ENCODE measurements at places on chromosomes 3 and 15. TPM values are rescaled to one million over a fixed set of nuclear protein-coding genes. Genes with fewer than 3 reads are reported as not detected.

Gene ADAMTSL3
- polyA plus RNA-seq = not detected

Gene SPINK8
- polyA plus RNA-seq = not detected

Gene POPDC2
- not detected for polyA plus RNA-seq

Gene PLCL2
- polyA plus RNA-seq = 56.8 TPM

Gene BTLA
- not detected for polyA plus RNA-seq

Gene SH2D7
- not detected for polyA plus RNA-seq

Gene IMPDH2
- polyA plus RNA-seq = 52.6 TPM

- no peaks in the 10 kb centered on the region for H3K4me1 ChIP-seq
- no peak overlapping the region for H3K4me3 ChIP-seq
- H3K27me3 ChIP-seq = no peaks in the 10 kb centered on the region
- H3K27ac ChIP-seq = no peak overlapping the region
- H3K36me3 ChIP-seq = no peaks in the 10 kb centered on the region
- DNase-seq = no peak
Observed at GRCh38 chr3:96843505-96844203, 29.3 kb downstream of the EPHA6 start.

DNA sequence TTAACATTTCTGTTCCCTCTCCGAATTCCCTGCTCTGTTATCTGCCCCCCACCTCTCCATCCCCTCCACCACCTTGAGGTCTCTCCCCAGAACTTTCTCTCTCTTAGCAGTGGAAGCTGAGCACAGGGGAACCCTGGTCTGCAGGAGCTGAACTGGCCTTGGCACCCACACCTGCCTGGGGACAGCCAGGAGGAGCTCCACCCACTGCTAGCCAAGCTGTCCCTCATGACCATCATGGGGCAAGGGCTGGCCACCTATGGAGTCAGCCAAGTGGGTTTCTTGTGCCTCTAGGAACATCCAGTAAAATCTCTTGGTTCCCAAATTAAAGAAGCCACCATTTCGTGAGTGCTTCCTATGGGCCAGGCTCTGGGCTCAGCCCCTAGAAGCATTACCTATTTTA is 276.4 kb upstream of the TLE3 start:
- DNase-seq = no peak
- no peak overlapping the region for H3K27ac ChIP-seq
- no peaks in the 10 kb centered on the region for H3K4me1 ChIP-seq
- H3K4me3 ChIP-seq = no peak overlapping the region
- H3K27me3 ChIP-seq = peaks cover 8% of the 10 kb centered on the region

DNA sequence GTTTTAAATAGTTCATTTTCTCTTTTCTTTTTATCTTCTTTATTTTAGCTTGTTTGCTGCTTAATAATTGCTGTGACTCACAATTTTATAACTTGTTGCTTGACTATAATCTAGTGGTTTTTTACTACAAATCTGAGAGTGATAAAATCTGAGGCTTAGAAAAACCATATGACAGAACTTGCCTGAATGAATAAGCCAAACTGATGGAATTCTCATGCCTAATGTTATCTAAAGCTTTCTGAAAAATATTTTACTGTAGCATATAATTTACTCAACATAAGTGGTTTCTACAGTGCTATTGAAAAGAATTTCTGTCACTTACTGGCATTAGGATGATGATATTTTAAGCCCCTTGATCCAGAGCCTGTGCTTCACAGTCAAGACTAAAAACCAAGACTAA is 175.1 kb downstream of the VGLL3 start:
- no peaks in the 10 kb centered on the region for H3K4me1 ChIP-seq
- no peak for DNase-seq
- no peak overlapping the region for H3K27ac ChIP-seq
- H3K27me3 ChIP-seq = no peaks in the 10 kb centered on the region
- no peak overlapping the region for H3K4me3 ChIP-seq
- H3K36me3 ChIP-seq = no peaks in the 10 kb centered on the region

GRCh38 chr3:62300617-62301016 is 72.7 kb downstream of the FEZF2 start:
- DNase-seq = no peak
- no peak overlapping the region for H3K4me3 ChIP-seq
- no peaks in the 10 kb centered on the region for H3K27me3 ChIP-seq
- H3K4me1 ChIP-seq = no peaks in the 10 kb centered on the region

- peak overlapping the region; percentile 98 for H3K27ac ChIP-seq
- H3K4me1 ChIP-seq = peaks cover 67% of the 10 kb centered on the region
- no peaks in the 10 kb centered on the region for H3K36me3 ChIP-seq
- peak; percentile 69 for DNase-seq
Observed at GRCh38 chr15:75043509-75044257, 20.3 kb downstream of the PPCDC start.

GRCh38 chr3:194130188-194130587 is 5.8 kb upstream of the HES1 start:
- no peak overlapping the region for H3K4me3 ChIP-seq
- peaks cover 5% of the 10 kb centered on the region for H3K4me1 ChIP-seq
- no peak overlapping the region for H3K27ac ChIP-seq
- no peak for DNase-seq

DNA sequence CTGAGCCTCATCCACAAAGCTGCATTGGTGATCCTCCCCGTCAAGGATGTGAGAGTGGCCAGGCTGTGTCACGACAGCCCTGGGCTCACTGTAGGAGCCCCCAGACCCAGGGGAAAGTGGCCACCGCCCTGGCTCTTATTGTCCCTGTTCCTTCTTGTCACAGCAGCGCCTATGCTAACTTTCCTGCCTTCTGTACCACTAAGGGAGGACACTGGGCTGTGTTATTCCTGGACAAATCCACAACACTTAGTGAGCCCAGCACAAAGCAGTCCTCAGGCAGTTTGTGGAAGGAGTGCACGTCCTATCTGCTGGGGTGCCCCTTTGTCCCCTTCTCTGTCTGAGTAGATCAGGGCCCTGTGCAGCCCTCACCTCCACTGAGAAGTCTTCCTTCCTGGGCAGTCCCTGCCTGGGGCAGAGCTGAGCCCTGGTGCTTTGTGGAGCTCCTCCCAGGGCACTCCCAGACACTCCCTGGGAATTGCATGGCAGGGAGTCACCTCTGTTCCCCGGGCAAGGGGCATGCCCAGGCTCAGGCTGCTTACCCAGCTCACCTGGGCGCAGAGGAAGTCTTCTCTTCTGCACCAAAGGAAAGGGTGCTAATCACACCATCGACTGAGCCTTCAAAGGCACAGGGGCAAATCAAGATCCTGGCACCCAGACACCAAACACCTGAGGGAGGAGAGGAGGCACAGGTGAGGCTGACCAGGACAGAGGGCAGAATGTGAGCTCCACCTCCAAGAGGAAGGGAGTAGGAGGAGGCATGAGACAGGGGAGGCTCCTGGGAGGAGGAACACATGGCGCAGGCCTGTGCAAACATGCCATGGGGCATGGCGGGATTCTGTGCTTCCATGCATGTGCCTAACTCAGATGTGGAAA is 138.7 kb downstream of the KLF13 start:
- H3K4me1 ChIP-seq = peaks cover 2% of the 10 kb centered on the region
- no peak overlapping the region for H3K4me3 ChIP-seq
- H3K27me3 ChIP-seq = peaks cover 7% of the 10 kb centered on the region
- DNase-seq = no peak

- no peak overlapping the region for H3K27ac ChIP-seq
- DNase-seq = no peak
- H3K27me3 ChIP-seq = peaks cover 3% of the 10 kb centered on the region
- H3K4me1 ChIP-seq = no peaks in the 10 kb centered on the region
- H3K36me3 ChIP-seq = no peaks in the 10 kb centered on the region
Observed at GRCh38 chr3:102206511-102207031, 228.2 kb upstream of the ZPLD1 start.

GRCh38 chr15:99606646-99607045 is 40.9 kb downstream of the MEF2A start:
- DNase-seq = no peak
- no peaks in the 10 kb centered on the region for H3K27me3 ChIP-seq
- H3K4me3 ChIP-seq = no peak overlapping the region
- H3K4me1 ChIP-seq = peaks cover 43% of the 10 kb centered on the region
- H3K27ac ChIP-seq = no peak overlapping the region
- no peaks in the 10 kb centered on the region for H3K36me3 ChIP-seq

DNA sequence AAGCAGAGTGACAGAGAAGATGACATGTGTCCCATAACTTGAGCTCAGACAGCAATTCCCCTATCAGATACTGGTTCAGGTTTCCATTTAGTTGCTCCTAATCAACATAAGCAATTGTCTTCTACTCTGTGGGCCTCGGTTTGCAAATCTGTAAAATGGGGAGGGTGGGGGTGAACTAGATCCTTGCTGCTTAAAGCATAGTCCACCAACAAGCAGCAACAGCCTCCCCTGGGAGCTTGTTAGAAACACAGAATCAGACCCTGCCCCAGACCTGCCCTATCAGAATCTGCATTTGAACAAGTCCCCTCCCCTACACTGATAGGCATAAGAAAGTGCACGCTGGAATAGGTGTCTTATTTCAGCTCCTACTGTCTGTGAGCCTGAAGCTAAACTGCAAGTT is 87.8 kb downstream of the CEMIP start:
- no peaks in the 10 kb centered on the region for H3K4me1 ChIP-seq
- no peaks in the 10 kb centered on the region for H3K27me3 ChIP-seq
- DNase-seq = no peak
- H3K36me3 ChIP-seq = no peaks in the 10 kb centered on the region
- no peak overlapping the region for H3K27ac ChIP-seq

DNA sequence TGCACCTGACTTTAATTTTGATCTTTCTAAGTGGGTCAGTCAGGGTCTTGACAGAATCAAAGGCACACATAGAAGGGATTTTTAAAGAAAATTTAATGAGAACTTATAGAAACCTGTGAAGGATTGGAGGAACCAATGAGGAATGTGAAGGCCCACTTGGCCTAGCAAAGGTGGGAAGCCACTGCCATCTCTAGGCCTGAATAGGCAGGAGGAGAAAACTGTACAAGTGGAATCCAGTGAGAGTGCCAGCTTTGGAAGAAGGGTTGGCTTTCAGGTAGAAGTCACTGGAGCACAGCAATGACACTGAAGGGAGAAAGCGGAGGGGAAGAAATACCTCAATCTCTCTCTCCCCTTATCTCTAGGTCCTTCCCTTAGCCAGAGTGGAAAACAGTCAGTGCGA is 380.7 kb upstream of the KCNMB2 start:
- no peaks in the 10 kb centered on the region for H3K36me3 ChIP-seq
- no peak overlapping the region for H3K4me3 ChIP-seq
- H3K4me1 ChIP-seq = no peaks in the 10 kb centered on the region
- no peak overlapping the region for H3K27ac ChIP-seq

GRCh38 chr3:106215047-106215446 is 346.2 kb upstream of the CBLB start:
- DNase-seq = no peak
- peaks cover 9% of the 10 kb centered on the region for H3K4me1 ChIP-seq
- peak overlapping the region; percentile 74 for H3K4me3 ChIP-seq
- peak overlapping the region; percentile 87 for H3K27ac ChIP-seq
- no peaks in the 10 kb centered on the region for H3K36me3 ChIP-seq
- H3K27me3 ChIP-seq = no peaks in the 10 kb centered on the region

DNA sequence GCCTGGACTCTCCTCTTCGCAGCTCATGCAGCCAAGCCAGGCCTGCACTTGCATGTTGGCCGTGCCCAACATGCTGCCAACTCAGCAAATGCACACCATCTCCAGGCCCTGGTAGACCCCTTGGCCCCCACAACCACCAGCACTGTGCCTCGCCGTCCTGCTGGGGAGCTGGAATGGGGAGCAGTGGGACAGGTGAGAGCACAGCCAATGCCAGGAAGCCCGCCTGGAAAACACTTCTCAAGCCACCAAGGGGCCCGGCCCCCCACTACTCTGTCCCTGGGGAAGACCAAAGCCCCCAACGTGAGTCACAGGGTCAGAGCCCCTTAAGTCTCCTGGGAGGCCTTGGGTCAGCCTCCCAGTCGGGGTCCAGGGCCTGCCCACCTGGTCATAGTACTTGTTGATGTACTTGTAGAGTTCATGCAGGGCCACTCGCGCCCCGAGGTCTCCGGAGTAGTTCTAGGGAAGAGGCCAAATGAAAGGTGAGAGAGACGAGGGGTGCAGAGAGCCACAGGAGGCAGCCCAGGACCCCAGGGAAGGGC is 24.5 kb downstream of the PLXNB1 start:
- H3K4me1 ChIP-seq = no peaks in the 10 kb centered on the region
- no peaks in the 10 kb centered on the region for H3K27me3 ChIP-seq
- no peak overlapping the region for H3K4me3 ChIP-seq
- H3K36me3 ChIP-seq = no peaks in the 10 kb centered on the region

DNA sequence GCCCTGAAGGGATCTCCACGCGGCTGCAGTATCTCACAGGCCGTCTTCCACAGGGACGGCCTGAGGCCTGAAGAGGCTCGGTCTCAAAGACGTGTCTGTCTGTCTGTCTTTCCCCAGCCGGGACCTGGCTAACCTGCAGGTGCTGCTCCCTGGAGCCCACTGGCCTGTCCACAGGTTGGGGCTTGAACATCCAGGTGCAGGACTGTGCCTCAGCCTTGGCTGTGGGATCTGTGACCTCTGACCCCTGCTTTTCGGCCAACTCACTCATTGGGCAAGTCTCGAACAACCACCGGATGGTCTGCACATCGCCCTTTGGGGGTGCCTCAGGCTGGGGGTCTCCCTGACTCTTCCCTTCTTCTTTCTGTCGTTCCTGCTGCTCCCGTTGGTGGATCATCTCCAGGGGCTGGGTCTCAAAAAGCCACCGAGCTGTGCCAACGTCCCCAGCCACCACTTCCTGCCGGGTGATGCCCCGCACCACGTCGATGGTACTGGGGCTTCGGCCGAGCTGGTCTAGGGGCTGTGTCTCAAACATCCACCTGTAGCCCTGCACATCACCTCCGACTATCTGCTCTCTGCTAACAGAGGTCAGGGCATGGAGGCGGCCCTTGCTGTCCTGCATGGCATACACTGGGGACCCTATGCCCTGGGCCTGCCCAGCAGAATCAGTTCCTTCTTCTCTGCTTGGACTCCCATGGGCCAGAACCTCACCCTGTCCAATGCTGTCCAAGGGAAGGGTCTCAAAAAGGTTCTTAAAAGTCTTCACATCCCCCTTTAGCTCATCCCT is 4.8 kb downstream of the XIRP1 start:
- H3K4me1 ChIP-seq = peaks cover 24% of the 10 kb centered on the region

DNA sequence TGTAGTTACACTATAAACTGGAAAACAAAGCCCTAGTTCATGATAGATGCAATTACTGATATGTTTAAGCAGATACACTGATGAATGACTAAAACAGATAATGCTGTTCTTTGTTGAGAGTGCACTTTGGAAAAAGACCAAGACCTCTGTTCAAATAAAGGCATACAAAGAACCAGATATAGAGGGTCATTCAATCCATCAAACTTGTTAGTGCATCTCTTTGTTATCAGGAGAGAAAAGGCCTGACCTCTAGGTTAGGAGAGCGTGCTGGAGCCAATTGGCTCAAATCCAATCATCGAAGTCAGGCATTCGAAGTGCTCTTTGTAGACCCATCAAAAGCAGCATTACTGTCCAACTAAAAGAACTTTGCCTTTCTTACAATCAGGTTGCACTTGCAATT is 124.2 kb downstream of the TFG start:
- H3K27me3 ChIP-seq = peaks cover 7% of the 10 kb centered on the region
- H3K4me3 ChIP-seq = no peak overlapping the region
- H3K4me1 ChIP-seq = no peaks in the 10 kb centered on the region

GRCh38 chr3:12796171-12797123 is at the start of gene CAND2:
Gene CAND2, plus strand, starts transcription at chr3:12796680. Its CDS starts 41 bp downstream, at chr3:12796721.
- peaks cover 6% of the 10 kb centered on the region for H3K27me3 ChIP-seq
- DNase-seq = peak; percentile 31
- peaks cover 7% of the 10 kb centered on the region for H3K4me1 ChIP-seq
- peak within 1 kb of the TSS; percentile 90 for H3K4me3 ChIP-seq
- peak within 1 kb of the TSS; percentile 32 for H3K27ac ChIP-seq
- H3K36me3 ChIP-seq = no peaks in the 10 kb centered on the region

GRCh38 chr3:184796551-184796950 is 15.4 kb upstream of the VPS8 start:
- DNase-seq = peak; percentile 34
- peaks cover 14% of the 10 kb centered on the region for H3K27me3 ChIP-seq
- H3K4me3 ChIP-seq = peak overlapping the region; percentile 61
- peak overlapping the region; percentile 34 for H3K27ac ChIP-seq
- peaks cover 13% of the 10 kb centered on the region for H3K4me1 ChIP-seq

- H3K27ac ChIP-seq = no peak overlapping the region
- H3K4me1 ChIP-seq = no peaks in the 10 kb centered on the region
- H3K27me3 ChIP-seq = peaks cover 10% of the 10 kb centered on the region
- no peak for DNase-seq
Observed at GRCh38 chr15:70044168-70044567, 53.5 kb downstream of the TLE3 start.
